ENCODE measurements at places on chromosomes 1 and 21. TPM values are rescaled to one million over a fixed set of nuclear protein-coding genes. Genes with fewer than 3 reads are reported as not detected.

- peaks cover 3% of the 10 kb centered on the region for H3K4me1 ChIP-seq
- no peak overlapping the region for H3K27ac ChIP-seq
- no peak for DNase-seq
- H3K4me3 ChIP-seq: no peak overlapping the region
- H3K27me3 ChIP-seq: no peaks in the 10 kb centered on the region
Observed at GRCh38 chr1:183279835-183280234, 93.8 kb downstream of the LAMC2 start.

- no peak overlapping the region for H3K27ac ChIP-seq
- no peaks in the 10 kb centered on the region for H3K4me1 ChIP-seq
- DNase-seq: no peak
- no peaks in the 10 kb centered on the region for H3K36me3 ChIP-seq
- no peak overlapping the region for H3K4me3 ChIP-seq
- H3K27me3 ChIP-seq: no peaks in the 10 kb centered on the region
Observed at GRCh38 chr21:35850029-35850428, 210.3 kb downstream of the SETD4 start.

The KANK4 gene
- not detected for total RNA-seq

DNA sequence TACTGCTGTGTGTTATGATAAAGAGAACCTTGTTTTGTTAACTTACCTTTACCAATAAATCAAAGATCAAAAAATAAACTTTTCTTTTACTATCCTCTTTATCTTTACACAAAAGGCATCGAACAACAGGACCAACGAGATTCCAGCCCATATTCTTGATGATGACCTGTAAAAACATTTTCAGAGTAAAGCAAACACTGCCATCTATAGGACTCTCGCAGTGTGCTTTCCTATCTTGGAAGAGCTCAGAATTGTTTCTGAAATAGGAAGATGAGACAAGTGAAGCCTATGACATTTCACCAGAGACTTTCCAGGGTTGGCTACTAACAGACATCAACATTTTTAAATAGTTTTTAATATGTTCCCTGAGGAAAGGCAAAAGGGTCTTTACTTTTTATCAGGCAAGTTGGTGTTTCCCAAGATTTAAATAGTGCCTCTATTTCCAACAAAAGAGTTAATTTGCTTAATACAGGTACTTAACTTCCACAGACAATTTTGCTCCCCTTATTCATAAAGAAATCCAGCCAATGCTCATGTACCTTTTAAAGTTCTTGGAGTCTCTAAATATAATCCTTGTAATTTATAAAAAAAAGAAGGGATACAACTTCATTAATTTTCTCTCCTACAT, 7.3 kb downstream of the GLMN start:
- no peak overlapping the region for H3K27ac ChIP-seq
- H3K36me3 ChIP-seq: no peaks in the 10 kb centered on the region
- no peak for DNase-seq
- H3K27me3 ChIP-seq: no peaks in the 10 kb centered on the region

The SPRR2G gene
- not detected for total RNA-seq

DNA sequence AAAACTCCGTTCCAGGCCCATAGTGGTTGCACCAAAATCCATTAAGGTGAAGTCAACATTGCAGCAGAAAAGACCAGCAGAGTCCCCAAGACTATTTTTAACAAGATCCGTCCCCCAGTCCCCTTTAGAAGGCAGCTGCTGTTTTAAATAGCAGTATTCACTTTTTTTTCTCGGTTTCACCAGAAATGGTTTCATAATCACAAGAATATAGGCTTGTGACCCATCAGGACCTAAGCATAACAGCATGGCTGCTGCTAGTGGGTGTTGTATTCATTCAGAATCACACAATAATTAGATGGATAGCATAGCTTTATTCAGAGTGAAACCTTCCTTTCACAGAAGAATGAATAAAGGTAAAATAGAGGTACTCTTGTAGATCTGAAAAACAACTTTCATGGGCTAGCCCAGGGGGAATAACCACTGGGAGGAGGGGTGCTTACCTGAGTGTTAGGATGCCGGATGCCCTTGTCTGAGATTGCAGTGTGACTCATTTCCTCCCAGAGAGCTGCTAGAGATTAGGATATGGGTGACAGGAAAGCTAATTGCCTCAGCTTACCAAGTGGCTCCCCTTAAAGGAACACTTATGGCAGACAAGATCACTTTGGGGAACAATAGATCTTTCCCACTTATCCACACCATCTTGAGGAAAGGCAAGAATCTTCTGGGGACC, 35.0 kb downstream of the ACKR1 start:
- H3K27me3 ChIP-seq: no peaks in the 10 kb centered on the region
- peaks cover 15% of the 10 kb centered on the region for H3K4me1 ChIP-seq
- peak overlapping the region; percentile 14 for H3K4me3 ChIP-seq
- no peaks in the 10 kb centered on the region for H3K36me3 ChIP-seq

GRCh38 chr1:50930193-50930592, 29.9 kb downstream of the FAF1 start:
- no peaks in the 10 kb centered on the region for H3K36me3 ChIP-seq
- H3K27me3 ChIP-seq: no peaks in the 10 kb centered on the region
- H3K4me3 ChIP-seq: no peak overlapping the region
- H3K4me1 ChIP-seq: peaks cover 3% of the 10 kb centered on the region
- peak; percentile 34 for DNase-seq
- no peak overlapping the region for H3K27ac ChIP-seq

The DHRS3 gene
- total RNA-seq: 1.8 TPM

The TMEM61 gene
- total RNA-seq: not detected

DNA sequence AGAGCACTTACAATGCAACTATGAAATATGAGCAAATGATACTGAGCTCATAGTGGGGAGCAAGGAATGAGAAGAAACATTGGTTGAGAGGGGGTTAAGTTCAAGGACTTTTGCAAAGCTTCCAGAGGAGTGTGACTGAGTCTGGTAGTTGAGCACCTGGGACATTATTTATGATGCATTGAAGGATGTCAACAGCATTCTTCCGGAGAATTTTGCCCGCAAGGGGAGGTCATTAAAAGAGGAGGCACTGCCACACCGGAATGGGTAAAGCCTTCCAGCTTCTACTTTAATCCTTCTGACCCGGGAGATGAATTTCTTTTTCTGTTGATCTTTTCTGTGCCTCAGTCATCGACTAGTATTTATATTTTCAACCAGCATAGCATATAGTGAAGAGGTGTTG, 208.4 kb upstream of the CAMK1G start:
- no peaks in the 10 kb centered on the region for H3K36me3 ChIP-seq
- no peak for DNase-seq
- no peak overlapping the region for H3K27ac ChIP-seq
- peaks cover 2% of the 10 kb centered on the region for H3K27me3 ChIP-seq
- H3K4me3 ChIP-seq: no peak overlapping the region

GRCh38 chr1:166300767-166301166, 134.0 kb upstream of the FAM78B start:
- H3K27me3 ChIP-seq: no peaks in the 10 kb centered on the region
- H3K27ac ChIP-seq: no peak overlapping the region
- no peak for DNase-seq
- no peaks in the 10 kb centered on the region for H3K36me3 ChIP-seq

GRCh38 chr1:175338387-175339135, 146.0 kb upstream of the KIAA0040 start:
- DNase-seq: no peak
- peaks cover 2% of the 10 kb centered on the region for H3K27me3 ChIP-seq
- H3K36me3 ChIP-seq: no peaks in the 10 kb centered on the region
- no peak overlapping the region for H3K27ac ChIP-seq
- no peaks in the 10 kb centered on the region for H3K4me1 ChIP-seq

The SPRR3 gene
- total RNA-seq: not detected

DNA sequence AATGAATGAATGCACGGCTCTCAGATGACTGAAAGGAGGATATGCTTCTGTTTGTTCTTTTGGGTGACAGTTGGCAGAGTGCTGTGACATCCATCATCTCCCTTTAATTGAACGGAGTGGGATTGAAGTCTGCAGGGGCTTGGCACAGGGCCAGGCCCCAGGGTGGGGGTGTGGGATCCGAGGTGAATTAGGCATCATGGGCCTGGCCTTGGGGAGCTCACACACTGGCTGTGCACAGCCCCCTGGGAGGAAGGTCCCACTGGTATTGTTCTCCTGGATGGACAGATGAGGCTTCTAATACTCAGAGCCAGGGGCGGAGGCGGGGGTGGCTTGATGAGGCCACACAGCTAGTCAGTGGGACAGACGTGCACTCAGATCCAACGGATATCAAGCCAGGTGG, 19.3 kb downstream of the EPHB2 start:
- H3K36me3 ChIP-seq: no peaks in the 10 kb centered on the region
- DNase-seq: no peak
- no peaks in the 10 kb centered on the region for H3K27me3 ChIP-seq
- H3K4me3 ChIP-seq: no peak overlapping the region

- no peaks in the 10 kb centered on the region for H3K4me1 ChIP-seq
- no peak overlapping the region for H3K27ac ChIP-seq
- no peak overlapping the region for H3K4me3 ChIP-seq
- DNase-seq: no peak
- H3K27me3 ChIP-seq: no peaks in the 10 kb centered on the region
Observed at GRCh38 chr1:7442036-7442435, 329.1 kb upstream of the VAMP3 start.

DNA sequence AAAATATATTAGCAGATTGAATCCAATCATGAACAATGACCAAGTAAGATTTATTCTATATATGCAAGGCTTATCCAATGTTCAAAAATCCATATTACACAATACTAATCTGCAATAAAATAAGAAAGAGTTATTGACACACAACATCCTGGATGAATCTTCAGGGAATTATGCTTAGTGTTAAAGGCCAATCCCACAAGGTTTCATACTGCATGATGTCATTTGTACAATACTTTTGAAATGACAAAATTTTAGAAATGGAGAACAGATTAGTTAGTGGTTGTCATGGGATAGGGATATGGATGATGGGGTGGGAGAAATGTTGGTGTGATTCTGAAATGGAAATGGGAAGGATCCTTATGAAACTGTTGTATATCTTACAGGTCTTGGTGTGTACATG, 425.7 kb downstream of the SIPA1L2 start:
- DNase-seq: no peak
- no peak overlapping the region for H3K4me3 ChIP-seq
- no peaks in the 10 kb centered on the region for H3K4me1 ChIP-seq
- no peaks in the 10 kb centered on the region for H3K27me3 ChIP-seq
- no peaks in the 10 kb centered on the region for H3K36me3 ChIP-seq

The SEMA6C gene
- 1.4 TPM for total RNA-seq

GRCh38 chr1:175095069-175095468, 27.4 kb downstream of the TNN start:
- H3K27me3 ChIP-seq: no peaks in the 10 kb centered on the region
- no peaks in the 10 kb centered on the region for H3K4me1 ChIP-seq
- H3K36me3 ChIP-seq: no peaks in the 10 kb centered on the region
- no peak overlapping the region for H3K27ac ChIP-seq

The CAMK1G gene
- not detected for total RNA-seq

DNA sequence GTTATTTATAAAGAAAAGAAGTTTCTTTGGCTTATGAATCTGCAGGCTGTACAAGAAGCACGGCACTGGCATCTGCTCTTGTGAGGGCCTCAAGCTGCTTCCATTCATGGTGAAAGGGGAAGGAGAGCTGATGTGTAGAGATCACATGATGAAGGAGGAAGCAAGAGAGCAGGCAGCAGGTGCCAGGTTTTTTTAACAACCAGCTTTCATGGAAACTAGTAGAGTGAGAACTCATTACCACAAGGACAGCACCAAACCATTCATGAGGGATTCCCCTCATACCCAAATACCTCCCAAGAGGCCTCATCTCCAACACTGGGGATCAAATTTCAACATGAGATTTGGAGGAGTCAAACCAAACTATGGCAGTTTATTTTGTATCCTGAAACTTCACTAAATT, 85.8 kb upstream of the CAMK1G start:
- no peaks in the 10 kb centered on the region for H3K27me3 ChIP-seq
- H3K36me3 ChIP-seq: no peaks in the 10 kb centered on the region
- H3K4me3 ChIP-seq: no peak overlapping the region
- no peak overlapping the region for H3K27ac ChIP-seq

DNA sequence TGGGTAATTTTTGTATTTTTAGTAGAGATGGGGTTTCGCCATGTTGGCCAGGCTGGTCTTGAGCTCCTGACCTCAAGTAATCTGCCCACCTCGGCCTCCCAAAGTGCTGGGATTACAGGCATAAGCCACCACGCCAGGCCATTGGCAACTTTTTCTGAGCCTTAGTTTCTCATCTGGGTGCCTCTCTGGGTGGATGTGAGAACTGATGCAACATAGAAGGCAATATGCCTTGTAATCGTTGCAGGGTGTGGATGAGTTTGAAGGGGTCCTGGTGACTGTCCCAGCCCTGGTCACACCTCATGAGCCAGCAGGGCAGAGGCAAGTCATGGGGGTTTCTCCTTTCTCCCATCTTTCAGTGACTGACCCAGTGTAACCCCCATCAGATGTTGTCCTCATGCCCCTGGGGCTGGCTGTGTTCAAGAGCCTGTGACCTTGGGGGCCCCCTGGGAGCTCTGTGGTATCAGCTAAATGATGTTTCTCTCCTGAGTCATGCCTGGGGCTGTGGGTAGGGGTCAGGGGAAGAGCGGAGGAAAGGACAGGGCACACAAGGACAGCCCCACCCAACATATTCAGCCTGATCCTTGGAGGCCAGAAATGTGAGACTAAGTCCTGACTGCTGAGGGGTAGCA, 3.6 kb downstream of the COL9A2 start:
- H3K4me3 ChIP-seq: no peak overlapping the region
- H3K4me1 ChIP-seq: peaks cover 41% of the 10 kb centered on the region
- DNase-seq: peak; percentile 35

GRCh38 chr21:42337830-42338728, 12.7 kb downstream of the TFF2 start:
- no peaks in the 10 kb centered on the region for H3K36me3 ChIP-seq
- no peak overlapping the region for H3K27ac ChIP-seq
- no peaks in the 10 kb centered on the region for H3K27me3 ChIP-seq
- H3K4me3 ChIP-seq: no peak overlapping the region
- peaks cover 13% of the 10 kb centered on the region for H3K4me1 ChIP-seq
- DNase-seq: no peak

- no peaks in the 10 kb centered on the region for H3K36me3 ChIP-seq
- DNase-seq: no peak
- no peak overlapping the region for H3K27ac ChIP-seq
- H3K4me3 ChIP-seq: no peak overlapping the region
- H3K27me3 ChIP-seq: no peaks in the 10 kb centered on the region
Observed at GRCh38 chr21:28543975-28544374, 448.7 kb downstream of the LTN1 start.

GRCh38 chr1:159889821-159890252, 10.1 kb downstream of the CFAP45 start:
- no peaks in the 10 kb centered on the region for H3K36me3 ChIP-seq
- no peaks in the 10 kb centered on the region for H3K27me3 ChIP-seq
- DNase-seq: peak; percentile 67
- peak overlapping the region; percentile 59 for H3K27ac ChIP-seq
- H3K4me3 ChIP-seq: no peak overlapping the region

- no peak overlapping the region for H3K4me3 ChIP-seq
- H3K36me3 ChIP-seq: no peaks in the 10 kb centered on the region
- peaks cover 4% of the 10 kb centered on the region for H3K27me3 ChIP-seq
- no peak overlapping the region for H3K27ac ChIP-seq
- H3K4me1 ChIP-seq: 0 out of 2 replicates have a peak, but pooled peaks cover 2% of the 10 kb centered on the region
- DNase-seq: no peak
Observed at GRCh38 chr1:209789245-209789644, 4.9 kb upstream of the C1orf74 start.

All from GM12878 (cell line).